ENCODE measurements at places on chromosomes 7 and 10.

DNA sequence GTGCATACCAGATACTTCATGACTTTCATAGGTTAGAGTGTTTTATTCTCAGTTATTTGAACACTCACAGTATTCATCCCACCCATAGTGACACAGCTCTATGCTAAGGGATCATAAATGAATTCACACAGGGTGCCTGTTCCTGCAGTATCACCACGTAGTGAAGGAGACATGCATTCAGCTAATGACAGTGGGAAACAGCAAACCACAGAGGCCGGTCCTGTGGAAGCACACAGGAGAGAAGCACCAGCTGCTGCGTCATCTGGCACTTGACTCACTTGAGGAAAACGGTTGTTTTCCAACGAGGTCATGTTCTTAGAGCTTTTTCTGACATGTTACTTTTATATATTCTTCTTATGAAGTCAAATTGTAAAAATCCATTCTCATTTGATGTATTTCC lies 73.0 kb downstream of the UBE3C start:
- no peak for DNase-seq

DNA sequence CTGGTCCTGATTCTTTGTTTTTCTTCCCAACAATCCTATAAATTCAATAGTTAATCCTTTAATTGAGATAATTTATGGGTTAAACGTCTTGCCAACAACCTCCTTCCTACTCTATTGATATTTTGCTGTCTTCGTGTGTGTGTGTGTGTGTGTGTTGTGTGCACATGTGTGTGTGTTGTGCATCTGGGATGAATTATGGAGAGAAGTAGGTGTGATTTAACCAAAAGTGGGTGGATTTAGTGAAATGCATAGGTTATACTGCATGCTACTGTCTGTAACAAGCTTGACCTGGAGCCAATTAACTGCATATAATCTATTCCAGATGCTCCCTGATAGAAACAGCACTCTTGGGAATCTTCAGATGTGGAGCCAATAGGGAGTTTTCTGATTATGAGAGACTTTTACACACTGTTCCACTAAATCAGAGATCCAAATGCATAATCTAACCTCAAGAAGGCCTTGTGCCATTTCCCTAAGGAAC lies 61.2 kb downstream of the SEMA3D start:
- DNase-seq: no peak

DNA sequence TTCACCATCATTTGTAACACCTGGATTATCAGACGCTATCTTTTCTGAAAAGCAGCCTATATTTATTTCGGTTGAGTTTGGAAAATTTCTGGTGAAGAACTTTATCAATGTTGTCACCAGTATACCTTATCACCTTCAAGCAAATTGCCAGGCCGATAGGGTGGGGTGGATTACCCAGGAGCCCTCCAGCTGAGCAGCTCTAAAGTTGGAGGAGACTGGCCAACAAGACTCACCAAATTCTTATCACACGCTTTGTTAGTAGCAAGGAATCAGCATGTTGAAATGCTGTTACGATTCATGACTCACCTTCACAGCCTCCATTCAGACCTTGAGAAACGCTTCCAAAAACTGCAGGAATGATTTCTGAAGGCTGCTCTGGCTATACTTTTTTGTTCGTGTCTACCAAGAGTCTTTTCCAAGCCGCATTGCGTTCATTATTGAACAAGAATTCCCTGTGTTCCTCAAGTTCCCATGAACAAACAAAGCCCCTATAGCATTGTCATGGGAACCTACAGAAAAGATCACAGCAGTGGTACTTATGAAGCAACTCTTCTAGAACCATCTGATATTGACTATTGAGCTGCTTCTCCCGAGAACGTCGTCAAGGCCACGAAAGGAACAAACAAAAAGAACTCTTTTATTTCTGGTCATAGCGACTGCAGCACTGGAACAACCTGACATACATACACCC lies 291.4 kb downstream of the SFMBT2 start:
- no peak for DNase-seq

DNA sequence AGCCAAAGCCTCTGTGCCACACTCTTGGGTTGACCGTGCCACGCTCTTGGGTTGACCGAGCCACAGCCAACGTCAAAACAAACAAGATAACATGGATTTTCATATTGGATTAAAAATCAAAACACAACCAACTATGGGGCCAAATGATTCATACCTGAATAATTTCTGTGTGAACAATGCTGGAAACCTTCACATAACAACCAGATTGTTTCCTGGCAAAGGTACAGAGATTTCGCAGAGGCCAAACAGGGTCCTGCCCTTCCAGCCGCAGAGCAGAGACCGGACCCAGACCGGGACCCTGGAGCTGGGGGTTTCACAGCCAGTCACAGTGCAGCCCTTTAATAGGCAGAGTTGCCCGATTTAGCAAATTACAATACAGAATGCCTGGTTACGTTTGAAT lies 40.5 kb downstream of the ITIH5 start:
- no peak for DNase-seq

DNA sequence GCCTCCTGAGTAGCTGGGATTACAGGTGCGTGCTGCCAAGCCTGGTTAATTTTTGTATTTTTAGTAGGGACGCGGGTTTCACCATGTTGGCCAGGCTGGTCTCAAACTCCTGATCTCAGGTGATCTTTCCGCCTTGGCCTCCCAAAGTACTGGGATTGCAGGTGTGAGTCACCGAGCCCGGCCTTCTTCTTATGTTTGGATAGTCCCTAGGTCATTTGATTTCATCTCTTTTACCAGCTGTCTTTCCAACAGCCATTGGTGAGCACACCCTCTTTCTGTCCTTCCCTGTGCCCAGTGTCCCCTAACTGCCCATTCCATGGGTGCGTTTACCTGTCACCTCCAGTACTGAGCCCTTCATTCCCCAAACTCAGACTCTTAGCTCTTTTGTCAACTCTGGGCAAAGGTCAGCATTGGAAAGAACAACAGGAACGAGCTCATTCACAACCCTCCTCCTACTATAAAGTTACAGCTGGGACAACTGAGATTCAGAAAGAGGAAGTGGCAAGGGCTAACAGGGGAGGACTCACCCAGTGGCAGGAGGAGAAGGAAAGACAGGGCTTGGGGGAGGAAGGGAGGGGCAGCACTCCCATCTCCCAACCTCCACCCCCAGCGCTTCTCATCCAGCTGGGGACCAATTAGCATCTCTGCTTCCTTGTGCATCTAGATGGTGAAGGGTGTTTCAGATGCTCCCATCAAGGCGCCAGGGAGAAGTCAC lies 5.6 kb downstream of the SSC4D start:
- no peak for DNase-seq

All from CD8-positive, alpha-beta memory T cell (primary cell).